Activated T-cell treated with anti-CD3 and anti-CD28 coated beads for 1 hour (primary cell): ENCODE measurements at places on chromosomes 2 and 18.

DNA sequence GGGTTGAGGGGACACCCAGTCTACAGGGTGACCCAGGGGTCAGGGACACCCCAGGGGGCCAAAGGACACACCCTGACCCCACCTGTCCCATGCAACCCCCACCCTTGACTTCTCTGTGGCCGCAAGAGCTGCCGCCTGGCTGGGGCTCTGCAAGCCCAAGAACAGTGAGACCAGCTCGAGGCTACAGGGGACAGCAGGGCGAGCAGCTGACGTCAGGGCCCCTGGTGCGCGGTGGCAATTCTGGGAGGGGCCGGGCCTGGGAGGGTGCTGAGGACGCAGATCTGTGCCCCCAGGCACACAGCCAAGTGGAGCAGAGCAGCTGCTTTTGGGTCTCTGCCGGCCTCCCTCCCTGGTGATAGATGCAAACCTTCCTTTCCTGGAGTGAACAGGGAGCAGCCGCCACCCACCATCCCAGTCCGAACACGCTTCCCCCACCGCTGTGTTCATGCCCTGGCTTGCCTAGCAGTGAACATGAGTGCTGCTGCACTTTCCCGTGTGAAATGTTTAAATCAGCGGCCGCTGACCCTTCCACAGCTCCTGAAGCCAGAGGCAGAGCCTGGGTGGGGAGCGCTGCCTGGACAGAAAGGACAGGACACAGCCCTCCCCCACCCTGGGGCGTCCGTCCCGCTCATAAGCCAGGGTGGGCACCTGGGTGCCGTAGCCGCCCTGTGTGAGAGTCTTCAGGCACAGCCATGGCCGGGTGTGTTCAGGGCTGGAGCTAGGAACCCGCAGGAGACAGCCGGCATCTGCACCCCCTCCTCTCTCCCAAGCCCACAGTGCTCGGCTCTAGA is 46.9 kb downstream of the SLC66A2 start:
- DNase-seq, result no peak

DNA sequence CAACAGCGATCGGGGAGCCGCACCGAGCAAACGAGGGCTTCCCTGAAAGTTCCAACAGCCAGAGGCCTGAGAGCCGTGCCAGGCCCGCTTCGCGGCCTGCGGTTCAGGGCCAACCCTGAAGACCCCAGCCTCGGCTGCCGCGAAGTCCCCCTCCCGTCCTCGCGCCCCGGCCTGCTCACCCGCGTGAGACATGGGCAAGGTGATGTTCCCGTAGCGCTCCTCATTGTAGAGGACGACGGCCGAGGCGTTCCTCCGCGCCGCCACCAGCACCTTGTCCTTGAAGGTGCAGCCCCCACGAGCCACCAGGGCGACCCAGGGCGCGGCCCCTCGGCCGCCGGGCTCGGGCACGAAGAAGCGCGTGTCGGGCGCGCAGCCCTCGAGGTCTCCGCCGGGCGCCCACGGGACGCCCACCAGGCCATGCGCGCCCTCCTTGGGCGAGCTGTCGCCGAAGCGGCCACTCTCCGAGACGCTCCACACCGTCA is 510 bp downstream of the RNF149 start:
- no peak for DNase-seq

- DNase-seq, result no peak
Measured at GRCh38 chr2:77664491-77664890, 142.3 kb upstream of the LRRTM4 start.

- DNase-seq, result no peak
Measured at GRCh38 chr2:28490558-28490957, 5.3 kb upstream of the PLB1 start.

DNA sequence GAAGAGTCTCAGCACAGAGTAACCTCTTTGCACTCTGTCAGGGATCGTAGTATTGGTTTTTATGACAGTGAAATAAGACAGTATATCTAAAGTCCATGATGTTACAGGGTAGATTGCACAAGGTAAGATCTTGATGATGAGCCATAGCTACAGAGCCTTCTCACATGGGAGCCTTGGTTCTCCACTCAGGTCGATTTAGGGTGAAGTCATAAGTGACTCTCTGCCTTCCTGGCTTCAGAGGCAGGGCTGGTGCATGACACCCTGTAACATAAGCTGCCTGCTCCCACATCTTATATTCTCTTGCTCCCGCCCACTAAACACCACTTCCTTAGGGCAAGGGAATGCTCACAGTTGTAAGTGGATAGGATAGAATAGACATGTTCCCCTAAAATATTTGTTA is 13.3 kb downstream of the DAPL1 start:
- DNase-seq, result no peak

- DNase-seq, result no peak
Measured at GRCh38 chr2:12486205-12487118, 230.3 kb upstream of the TRIB2 start.

- no peak for DNase-seq
Measured at GRCh38 chr18:15165048-15165447, 417.1 kb downstream of the ANKRD30B start.

- DNase-seq, result no peak
Measured at GRCh38 chr18:25243257-25243656, 108.7 kb downstream of the ZNF521 start.

DNA sequence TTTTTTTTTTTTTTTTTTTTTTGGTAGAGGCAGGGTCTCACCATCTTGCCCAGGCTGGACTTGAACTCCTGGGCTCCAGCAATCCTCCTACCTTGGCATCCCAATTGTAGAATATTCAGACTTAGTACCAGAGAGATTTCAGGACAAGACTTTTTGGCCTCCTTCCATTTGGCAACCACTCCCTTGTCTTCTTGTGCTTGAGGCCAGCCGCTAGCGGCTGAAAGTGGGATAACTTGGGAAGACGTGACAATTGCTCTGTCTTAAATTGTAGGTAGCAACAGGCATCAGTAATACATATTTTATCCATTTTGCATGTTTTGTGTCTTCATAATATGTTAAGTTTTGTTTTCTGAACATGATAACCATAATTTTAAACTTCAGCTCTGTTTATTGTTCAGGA is 53.3 kb upstream of the TTN start:
- no peak for DNase-seq

DNA sequence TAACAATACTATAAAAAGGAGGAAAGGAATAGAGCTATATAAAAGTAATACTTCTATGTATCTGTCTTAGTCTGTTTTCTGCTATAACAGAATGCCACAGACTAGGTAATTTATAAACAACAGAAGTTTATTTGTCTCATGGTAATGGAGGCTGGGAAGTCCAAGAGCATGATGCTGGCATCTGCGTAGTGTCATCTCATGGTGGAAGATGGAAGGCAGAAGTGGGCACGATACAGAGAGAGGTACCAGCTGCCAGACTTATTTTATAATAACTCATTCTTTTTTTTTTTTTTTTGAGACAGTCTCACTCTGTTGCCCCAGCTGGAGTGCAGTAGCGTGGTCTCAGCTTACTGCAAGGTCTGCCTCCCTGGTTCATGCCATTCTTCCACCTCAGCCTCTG is 4.3 kb downstream of the DHX57 start:
- DNase-seq, result no peak

- DNase-seq, result no peak
Measured at GRCh38 chr2:189466656-189467055, 25.4 kb downstream of the WDR75 start.

DNA sequence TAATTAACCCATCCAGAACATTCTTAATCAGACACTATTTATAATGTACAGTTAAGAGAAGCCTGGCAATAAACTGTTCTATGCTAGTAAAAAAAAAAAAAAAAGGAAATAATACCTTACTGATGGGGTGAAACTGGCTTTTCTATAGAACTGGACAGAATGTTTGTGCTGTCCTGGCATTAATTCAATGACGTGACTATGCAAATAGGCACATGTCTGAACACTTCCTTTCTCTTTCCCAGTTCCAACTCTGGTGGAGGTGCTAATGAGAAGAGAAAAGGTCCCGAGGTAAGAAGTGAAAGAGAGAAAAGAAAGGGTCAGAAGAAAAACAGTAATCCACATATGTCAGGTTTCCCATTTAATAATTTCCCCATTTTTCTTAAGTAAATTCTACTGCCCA is 508.4 kb downstream of the ZEB2 start:
- no peak for DNase-seq

GRCh38 chr2:43171789-43172188 is 54.6 kb downstream of the ZFP36L2 start:
- no peak for DNase-seq

- no peak for DNase-seq
Measured at GRCh38 chr2:81647715-81648230, 1343.2 kb upstream of the LRRTM1 start.

DNA sequence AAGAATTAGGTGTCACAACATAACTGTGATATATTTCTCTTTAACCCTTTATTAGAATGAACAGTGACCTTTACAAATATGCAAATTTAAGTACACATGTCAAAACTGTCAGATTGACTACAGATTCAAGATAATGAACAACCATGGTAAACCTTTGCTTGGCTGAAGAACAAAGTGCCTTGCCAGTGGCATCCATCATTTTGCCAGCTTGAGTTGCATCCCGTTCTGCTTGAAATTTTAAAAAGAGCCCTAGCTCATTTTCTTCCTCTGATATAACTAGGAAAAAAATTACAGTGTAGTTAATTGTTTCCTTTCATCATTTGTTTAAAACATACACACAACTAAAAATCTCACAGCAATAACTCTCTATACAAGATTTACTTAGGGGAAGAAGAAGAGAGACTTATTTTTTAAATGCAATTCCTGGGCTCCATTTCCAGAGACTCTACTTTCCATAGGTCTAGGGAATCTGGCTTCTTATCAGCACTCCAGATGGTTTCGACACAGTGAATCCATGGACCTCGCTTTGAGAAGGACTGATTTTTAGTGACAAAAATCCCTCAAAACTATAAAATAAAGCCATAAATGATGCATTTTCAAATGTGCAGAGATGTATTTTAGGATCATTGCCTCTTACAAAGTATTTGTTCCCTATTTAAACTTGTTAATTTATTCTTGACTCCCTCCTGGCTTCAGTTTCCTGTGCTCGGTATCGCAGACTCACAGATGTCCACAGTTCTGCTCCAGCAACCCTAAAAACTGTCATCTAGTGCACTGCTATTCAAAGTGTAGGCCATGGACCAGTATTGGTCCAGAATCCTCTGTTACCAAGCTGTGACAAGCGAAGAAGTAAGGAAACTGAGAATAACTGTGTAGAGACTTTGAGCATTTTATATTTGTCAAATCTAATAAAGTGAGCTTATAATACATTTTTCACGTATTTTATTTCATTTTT is 50.1 kb downstream of the ICA1L start:
- no peak for DNase-seq

GRCh38 chr2:179692043-179692442 is 169.4 kb downstream of the ZNF385B start:
- no peak for DNase-seq

DNA sequence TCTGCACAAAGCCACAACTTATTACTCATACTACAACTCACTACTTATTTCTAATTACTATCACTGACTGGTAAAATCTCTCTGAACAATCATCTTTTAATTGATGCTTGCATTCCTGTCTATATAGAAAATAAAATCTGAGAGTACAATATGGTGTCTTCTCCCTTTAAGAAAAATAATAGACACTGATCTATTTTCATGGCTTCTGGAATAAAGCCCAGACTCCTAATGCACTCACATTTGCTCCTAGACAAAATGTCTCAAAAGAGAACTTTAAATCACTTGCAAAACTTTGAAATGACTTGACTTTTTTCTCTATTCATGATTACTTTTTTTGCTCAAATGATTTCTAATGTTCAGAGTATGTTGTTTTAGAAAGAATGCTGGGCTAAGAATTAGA is 28.7 kb downstream of the ESCO1 start:
- DNase-seq, result no peak

DNA sequence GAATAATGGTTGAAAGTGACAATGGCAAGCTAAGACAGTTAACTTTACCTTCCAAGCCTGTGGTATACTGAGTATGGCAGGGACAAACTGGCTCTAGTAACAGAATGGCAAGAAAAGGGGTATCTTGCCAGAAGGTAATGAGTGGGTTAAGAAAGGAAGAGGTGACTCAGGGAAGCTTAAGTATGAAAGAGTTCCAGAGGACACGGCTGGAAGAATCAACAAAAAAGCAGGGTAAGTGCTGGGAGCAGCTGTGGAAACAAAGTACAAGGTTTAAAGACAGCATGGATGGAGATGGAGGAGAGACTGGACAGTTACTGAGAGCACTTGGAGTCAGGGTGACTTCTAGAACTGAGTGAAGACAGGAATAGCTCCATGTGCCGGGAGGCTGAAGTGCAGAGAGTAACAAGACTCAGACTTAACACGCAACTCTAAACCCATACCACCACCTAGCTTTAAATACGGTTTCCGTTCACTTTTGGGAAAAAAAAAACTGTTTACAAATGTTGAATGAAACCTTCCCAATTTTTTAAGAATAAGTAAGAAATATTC is 69.0 kb downstream of the REV1 start:
- no peak for DNase-seq

DNA sequence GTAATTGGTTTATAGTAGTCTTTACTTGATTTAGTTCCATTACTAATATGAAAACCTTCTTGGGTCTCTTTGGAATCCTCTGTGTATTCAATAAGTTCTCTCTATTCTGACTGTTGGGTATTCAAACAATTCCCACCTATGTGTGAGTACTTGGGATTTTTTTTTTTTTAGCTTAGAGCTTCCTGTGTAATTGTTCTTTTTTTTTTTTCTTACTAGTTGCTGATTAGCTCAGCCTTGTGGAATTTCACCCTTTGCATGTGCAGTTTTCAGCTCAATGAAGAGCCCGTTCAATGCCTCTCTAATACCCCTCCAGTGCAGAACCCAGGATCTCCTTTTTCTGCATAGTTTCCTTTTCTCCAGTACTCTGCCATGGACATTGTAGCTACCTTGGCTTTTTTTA is 339.1 kb upstream of the GALNT5 start:
- DNase-seq, result no peak

GRCh38 chr2:151918308-151918707 is 90.1 kb upstream of the ARL5A start:
- DNase-seq, result no peak

DNA sequence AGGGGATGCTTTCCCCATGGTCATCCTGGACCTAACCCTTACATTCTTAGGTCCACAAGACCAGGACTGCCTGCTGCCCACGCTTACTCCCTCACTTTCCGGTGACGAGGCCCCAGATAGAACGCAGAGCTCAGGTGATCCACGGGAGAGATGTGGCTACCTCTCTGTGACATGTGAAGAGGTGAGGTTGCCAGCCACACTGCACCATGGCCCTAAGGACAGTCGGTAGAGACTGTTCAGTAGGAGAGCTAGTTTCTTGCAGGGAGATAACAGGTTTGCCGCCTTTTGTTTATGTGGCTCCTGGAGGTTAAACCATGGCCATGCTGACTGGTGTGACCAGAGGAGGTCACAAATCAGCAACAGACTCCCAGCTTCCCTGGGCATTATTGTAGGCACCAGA is 71.4 kb downstream of the WDSUB1 start:
- no peak for DNase-seq

- DNase-seq, result no peak
Measured at GRCh38 chr2:44620189-44620990, 258.6 kb downstream of the CAMKMT start.

- no peak for DNase-seq
Measured at GRCh38 chr18:48399303-48400075, 9.7 kb downstream of the ZBTB7C start.
